CD4-positive, CD25-positive, alpha-beta regulatory T cell (primary cell): ENCODE measurements at places on chromosomes 6 and 20. TPM values are rescaled to one million over a fixed set of nuclear protein-coding genes. Genes with fewer than 3 reads are reported as not detected.

- no peak overlapping the region for H3K4me3 ChIP-seq
- H3K4me1 ChIP-seq, result no peaks in the 10 kb centered on the region
- H3K27ac ChIP-seq, result no peak overlapping the region
Measured at GRCh38 chr6:43971776-43972126, 155.5 kb downstream of the MRPL14 start.

DNA sequence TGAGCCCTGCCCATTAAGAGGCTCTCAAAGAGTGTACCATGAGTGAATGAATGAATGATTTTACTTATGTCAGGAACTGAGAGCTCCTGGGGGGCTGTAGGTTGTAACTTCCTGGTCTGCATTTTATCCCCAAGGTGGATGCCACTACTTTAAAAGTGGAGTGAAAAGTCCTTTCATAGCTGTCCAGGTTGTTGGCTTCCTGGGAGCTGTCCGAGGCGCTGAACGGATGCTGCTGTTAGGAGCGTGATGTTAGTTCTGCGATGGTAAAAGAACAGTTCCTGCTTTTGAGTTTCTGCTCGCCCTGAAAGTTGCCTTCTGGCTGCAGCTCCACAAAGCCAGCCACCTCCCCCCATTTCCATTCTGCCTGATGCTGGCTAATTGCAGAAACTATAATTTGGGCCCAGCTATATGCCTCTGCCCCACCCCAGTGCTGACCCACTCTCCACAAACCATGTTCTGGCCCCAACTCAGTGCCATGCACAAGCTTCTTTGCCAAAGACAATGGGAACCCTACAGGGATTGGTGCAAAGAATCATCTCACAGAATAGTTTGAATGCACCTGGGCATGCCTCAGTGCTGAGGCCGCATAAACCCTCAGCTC lies 330.9 kb upstream of the CDH4 start:
- H3K27ac ChIP-seq, result no peak overlapping the region
- H3K4me1 ChIP-seq, result no peaks in the 10 kb centered on the region
- H3K36me3 ChIP-seq, result no peaks in the 10 kb centered on the region
- H3K27me3 ChIP-seq, result peaks cover 2% of the 10 kb centered on the region

DNA sequence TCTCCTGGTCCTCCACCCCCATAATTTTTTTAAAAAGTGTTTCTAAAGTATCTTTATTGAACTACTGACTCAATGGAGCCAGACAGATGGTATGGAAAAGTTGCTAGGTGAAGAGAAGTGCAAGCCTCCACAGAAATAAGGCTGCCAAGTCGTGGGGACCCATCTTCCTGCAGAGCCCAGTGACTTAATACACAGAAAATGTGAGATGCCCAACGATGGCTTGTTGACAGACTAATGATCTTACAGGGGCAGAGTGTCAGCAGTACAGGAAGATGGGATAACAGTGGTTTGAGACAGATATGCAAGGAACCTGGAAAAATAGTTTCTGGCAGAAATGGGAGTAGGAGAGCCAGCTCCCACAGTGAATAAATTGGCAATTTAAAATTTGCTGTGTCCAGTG lies 43.3 kb downstream of the FYN start:
- no peak for DNase-seq
- H3K27ac ChIP-seq, result no peak overlapping the region
- H3K27me3 ChIP-seq, result no peaks in the 10 kb centered on the region
- H3K4me1 ChIP-seq, result peaks cover 58% of the 10 kb centered on the region
- no peak overlapping the region for H3K4me3 ChIP-seq
- peaks cover 25% of the 10 kb centered on the region for H3K36me3 ChIP-seq

GRCh38 chr6:142784344-142784743 lies 160.6 kb downstream of the HIVEP2 start:
- DNase-seq, result no peak
- peak overlapping the region; percentile 46 for H3K4me3 ChIP-seq
- peaks cover 16% of the 10 kb centered on the region for H3K36me3 ChIP-seq

- no peak overlapping the region for H3K4me3 ChIP-seq
- H3K27ac ChIP-seq, result no peak overlapping the region
- H3K4me1 ChIP-seq, result no peaks in the 10 kb centered on the region
- no peaks in the 10 kb centered on the region for H3K36me3 ChIP-seq
- no peak for DNase-seq
Measured at GRCh38 chr6:31345026-31345730, 11.8 kb downstream of the HLA-B start.

GRCh38 chr20:1062334-1063010 lies 55.9 kb upstream of the PSMF1 start:
- no peak overlapping the region for H3K4me3 ChIP-seq
- DNase-seq, result no peak
- H3K27ac ChIP-seq, result no peak overlapping the region
- H3K4me1 ChIP-seq, result no peaks in the 10 kb centered on the region
- H3K36me3 ChIP-seq, result no peaks in the 10 kb centered on the region

GRCh38 chr6:168192195-168192900 lies 113.3 kb upstream of the FRMD1 start:
- no peak overlapping the region for H3K27ac ChIP-seq
- H3K4me3 ChIP-seq, result no peak overlapping the region
- DNase-seq, result no peak
- no peaks in the 10 kb centered on the region for H3K4me1 ChIP-seq
- H3K36me3 ChIP-seq, result no peaks in the 10 kb centered on the region

DNA sequence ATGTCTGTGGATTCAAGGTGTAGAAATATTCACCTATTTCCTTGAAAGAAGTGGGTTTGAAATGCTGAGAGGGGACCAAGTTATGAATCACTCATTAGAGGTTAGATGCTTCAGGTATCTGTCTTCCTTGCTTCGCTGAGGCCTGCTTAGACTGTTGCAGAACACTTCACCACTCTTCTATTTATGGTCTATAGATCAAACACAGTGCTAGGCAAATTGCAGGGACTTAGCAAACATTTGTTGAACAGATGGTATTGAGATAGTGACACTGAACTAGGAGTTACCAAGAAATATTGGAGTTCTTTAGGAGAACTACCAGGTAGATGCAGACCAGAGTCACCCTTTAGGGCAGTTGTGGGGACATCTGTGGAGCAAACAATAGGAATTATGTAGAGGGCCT lies 123.8 kb downstream of the RFPL4B start:
- H3K4me1 ChIP-seq, result no peaks in the 10 kb centered on the region
- H3K4me3 ChIP-seq, result no peak overlapping the region
- H3K27ac ChIP-seq, result no peak overlapping the region
- H3K27me3 ChIP-seq, result no peaks in the 10 kb centered on the region

DNA sequence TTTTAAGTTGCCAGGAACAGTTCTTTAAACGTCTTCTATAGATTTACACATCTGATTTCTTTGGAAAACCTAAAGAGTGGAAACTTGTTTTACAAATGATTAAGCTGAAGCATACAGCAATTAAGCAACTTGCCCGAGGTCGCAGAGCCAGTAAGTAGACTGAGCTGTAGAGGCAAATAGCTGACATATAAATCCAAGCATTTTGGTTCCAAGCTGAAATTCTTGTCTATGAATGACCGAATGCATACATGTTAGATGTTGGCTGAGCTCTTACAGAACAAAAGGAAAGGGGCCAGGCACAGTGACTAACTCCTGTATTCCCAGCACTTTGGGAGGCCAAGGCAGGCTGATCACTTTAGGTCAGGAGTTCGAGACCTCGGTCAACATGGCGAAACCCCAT lies 101.8 kb upstream of the SGK1 start:
- H3K27ac ChIP-seq, result no peak overlapping the region
- H3K4me1 ChIP-seq, result no peaks in the 10 kb centered on the region
- no peaks in the 10 kb centered on the region for H3K27me3 ChIP-seq
- no peak for DNase-seq
- H3K4me3 ChIP-seq, result no peak overlapping the region
- no peaks in the 10 kb centered on the region for H3K36me3 ChIP-seq

DNA sequence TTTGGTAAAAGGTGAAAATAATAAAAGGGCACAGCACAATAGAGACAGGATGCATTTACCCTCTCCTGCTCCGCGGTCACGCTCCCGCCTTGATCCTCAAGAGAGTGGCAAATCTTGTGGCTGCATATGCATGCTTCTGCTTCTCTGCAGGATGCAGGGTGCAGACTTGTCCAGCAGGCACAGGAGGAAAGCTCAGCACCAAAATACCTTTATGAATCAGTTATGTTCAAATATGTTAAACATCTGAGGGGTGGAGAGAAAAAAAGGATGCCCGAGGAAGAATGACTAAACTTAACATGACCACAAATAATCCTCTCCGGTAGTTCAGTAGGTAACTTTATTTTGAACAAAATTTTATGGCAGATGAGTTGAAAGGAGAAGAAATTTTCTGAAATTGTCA lies 366.1 kb upstream of the SOX4 start:
- no peak for DNase-seq
- H3K36me3 ChIP-seq, result peaks cover 20% of the 10 kb centered on the region
- no peaks in the 10 kb centered on the region for H3K4me1 ChIP-seq
- no peak overlapping the region for H3K27ac ChIP-seq
- no peak overlapping the region for H3K4me3 ChIP-seq

- H3K27me3 ChIP-seq, result no peaks in the 10 kb centered on the region
- no peaks in the 10 kb centered on the region for H3K4me1 ChIP-seq
- H3K4me3 ChIP-seq, result no peak overlapping the region
- peaks cover 76% of the 10 kb centered on the region for H3K36me3 ChIP-seq
Measured at GRCh38 chr20:47655635-47656034, 129.6 kb downstream of the SULF2 start.

DNA sequence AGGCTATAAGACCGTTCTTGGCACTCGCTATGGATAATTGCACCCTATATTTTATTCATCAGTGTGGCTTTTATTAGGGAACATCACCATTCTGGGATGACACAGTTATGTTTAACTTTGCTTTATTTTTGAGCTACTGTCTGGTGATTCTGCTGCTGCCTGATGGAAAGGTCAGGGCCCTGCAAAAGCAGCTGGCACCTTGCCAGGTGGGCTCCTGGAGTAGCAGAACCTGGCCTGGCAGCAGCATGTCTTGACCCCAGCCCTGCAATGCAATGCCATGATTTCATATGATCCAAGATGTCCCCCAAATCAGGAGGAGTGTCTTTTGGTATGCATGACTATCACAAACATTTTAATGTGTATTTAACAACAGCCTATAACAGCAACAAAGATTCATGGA lies 228.4 kb upstream of the RSPO3 start:
- no peak overlapping the region for H3K27ac ChIP-seq
- H3K4me1 ChIP-seq, result no peaks in the 10 kb centered on the region
- H3K4me3 ChIP-seq, result no peak overlapping the region
- H3K36me3 ChIP-seq, result no peaks in the 10 kb centered on the region

DNA sequence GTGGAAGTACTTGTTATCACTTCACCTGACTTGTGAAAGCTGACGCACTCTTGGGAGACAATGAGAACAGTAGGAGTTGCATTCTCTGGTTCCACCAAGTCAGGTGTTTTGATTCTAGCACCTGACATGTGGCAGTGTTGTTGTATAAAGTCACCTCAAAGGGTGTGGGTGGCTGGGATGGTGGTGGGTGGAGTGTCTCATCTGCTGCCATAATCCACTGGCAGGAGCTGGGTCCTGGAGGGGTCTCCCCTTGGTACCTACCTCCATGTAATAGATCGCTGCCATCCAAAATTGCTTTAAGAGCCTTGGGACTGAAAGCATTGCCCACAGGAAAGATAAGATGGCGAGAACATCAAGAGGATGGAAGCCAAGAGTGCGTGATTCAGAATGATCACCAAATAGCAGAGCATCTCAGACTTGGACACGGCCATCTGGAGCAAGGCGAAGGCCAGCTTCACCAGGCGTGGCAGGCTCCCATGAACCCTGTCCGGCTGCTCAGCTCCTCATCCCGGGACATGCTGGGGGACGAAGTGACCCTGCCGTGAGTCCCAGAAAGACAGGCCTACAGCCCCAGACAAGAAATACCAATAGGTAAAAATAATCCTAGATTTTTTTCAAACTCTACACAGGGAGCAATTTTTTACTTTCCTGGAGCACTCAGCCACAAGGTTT lies 56.6 kb downstream of the NPEPL1 start:
- H3K27ac ChIP-seq, result no peak overlapping the region
- no peaks in the 10 kb centered on the region for H3K36me3 ChIP-seq
- H3K4me3 ChIP-seq, result no peak overlapping the region
- DNase-seq, result no peak
- H3K4me1 ChIP-seq, result no peaks in the 10 kb centered on the region

DNA sequence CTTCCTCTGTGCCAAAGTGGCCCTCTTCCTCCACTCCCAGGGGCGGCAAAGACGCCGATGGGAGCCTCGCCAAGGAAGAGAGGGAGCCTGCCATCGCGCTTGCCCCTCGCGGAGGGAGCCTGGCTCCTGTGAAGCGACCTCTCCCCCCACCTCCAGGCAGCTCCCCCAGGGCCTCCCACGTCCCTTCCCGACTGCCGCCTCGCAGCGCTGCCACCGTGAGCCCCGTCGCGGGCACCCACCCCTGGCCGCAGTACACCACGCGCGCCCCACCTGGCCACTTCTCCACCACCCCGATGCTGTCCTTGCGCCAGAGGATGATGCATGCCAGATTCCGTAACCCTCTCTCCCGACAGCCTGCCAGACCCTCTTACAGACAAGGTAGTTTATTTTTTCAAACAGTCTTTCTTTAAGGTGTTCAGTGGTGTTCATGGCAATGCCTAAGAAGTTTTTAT lies 64.9 kb downstream of the FNDC1 start:
- no peaks in the 10 kb centered on the region for H3K36me3 ChIP-seq
- H3K27me3 ChIP-seq, result peaks cover 24% of the 10 kb centered on the region

DNA sequence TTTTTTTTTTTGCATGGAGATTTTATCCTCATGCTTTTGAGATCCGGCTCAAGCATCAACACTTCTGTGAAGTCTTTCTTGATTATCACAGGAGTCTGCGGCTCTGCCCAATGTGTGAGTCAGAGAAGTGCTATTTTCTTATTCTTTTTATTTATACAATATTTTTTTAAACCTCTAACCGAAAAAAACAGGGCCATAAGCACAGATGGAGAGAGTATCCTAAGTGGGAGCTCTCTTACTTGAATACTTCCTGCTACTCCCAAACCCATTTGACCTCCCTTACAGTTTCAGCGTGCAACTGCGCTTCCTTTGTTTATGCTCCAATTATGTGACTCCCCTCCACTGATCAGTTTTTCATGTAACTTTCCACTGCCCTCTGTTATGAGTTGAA lies 8.7 kb upstream of the ATXN1 start:
- peaks cover 42% of the 10 kb centered on the region for H3K4me1 ChIP-seq
- no peak for DNase-seq
- H3K27me3 ChIP-seq, result no peaks in the 10 kb centered on the region
- H3K36me3 ChIP-seq, result no peaks in the 10 kb centered on the region

GRCh38 chr6:98782772-98783171 lies 51.6 kb upstream of the POU3F2 start:
- H3K4me3 ChIP-seq, result no peak overlapping the region
- no peak overlapping the region for H3K27ac ChIP-seq
- H3K27me3 ChIP-seq, result peaks cover 4% of the 10 kb centered on the region
- H3K36me3 ChIP-seq, result no peaks in the 10 kb centered on the region
- H3K4me1 ChIP-seq, result no peaks in the 10 kb centered on the region
- DNase-seq, result no peak

IL20RA gene
- polyA plus RNA-seq, result not detected

TFAP2D gene
- polyA plus RNA-seq, result not detected

BPIFB4 gene
- not detected for polyA plus RNA-seq

ARFGEF3 gene
- not detected for polyA plus RNA-seq
